ENCODE measurements at places on chromosomes 6 and 20.

DNA sequence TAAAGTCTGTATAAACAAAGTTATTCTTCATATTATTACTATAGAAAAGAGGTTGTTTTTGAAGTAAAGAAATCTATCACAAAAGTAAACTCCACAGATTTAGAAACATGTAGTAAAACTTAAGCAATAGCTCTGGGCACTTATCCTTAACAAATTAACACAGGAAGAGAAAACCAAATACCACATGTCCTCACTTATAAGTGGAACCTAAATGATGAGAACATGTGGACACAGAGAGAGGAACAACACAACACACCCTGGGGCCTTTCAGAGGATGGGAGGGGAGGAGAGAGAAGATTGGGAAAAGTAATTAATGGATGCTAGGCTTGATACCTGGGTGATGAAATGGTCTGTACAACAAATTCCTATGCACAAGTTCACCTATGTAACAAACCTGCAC lies 57.2 kb downstream of the C6orf58 start:
- no peak for DNase-seq

DNA sequence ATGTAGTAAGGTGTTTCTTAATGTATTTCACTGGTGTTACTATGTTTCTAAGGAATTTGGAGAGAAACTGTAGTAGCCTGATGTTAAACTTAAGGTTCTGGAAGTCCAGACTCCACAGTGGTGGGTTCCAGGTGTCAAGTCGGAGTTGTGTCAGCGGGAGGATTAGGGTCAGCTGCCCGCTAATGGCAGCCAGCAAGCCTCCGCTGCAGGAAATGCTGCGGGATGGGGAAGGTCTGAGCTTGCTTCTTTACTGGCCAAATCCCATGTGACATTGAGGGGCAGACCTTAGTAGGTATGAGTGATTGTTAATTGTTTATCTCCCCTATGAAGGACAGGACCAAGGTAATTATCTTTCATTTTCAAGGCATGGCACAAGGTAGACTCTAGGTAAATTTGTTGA lies 3.7 kb upstream of the ARID1B start:
- DNase-seq = no peak

DNA sequence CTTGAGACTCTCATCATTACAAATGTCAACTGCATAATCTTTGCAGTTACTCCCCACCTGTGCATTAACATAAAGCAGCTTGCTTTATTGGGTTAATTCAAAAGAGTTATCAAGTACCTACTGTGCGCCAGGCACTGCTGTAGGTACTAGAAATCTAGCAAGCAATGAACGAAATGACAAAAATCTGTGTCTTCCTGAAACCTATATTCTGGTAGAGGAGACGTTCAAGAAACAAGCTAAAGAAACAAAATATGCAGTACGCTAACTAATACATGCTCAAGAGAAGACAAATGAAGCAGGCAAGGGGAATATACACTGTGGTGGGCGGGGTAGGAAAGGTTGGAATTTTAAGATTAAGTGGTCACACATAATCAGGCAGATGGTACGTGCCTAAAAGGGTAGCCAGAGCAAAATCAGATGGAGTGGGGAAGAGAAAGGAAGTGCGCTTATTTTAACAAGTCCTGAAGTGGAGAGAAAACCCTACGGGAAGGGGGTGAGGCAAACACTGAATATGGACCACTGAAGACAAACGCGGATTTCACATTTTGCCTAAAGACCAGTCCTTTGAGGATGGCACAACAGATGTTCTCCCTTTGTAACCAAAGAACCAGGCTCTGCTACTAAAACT lies 1.2 kb downstream of the ELOVL2 start:
- no peak for DNase-seq

DNA sequence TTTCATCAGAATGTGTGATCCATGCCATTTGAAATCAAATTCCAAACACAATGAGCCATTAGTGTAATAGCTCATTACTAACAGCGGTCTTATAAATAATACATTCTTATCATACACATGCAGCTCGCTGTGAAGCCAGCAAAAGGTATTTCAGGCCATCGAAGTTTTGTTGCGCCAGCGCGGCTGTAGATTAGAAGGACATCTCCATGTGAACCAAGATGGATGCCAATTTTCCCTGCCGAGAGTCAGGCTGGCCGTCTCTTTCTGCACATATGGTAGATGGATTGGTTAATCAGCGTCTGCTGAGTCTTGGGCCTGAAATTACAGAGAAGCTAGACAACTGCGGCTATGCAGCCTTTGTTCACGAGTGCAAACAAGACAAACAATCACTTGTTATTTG lies 44.1 kb downstream of the CFAP61 start:
- DNase-seq = no peak

DNA sequence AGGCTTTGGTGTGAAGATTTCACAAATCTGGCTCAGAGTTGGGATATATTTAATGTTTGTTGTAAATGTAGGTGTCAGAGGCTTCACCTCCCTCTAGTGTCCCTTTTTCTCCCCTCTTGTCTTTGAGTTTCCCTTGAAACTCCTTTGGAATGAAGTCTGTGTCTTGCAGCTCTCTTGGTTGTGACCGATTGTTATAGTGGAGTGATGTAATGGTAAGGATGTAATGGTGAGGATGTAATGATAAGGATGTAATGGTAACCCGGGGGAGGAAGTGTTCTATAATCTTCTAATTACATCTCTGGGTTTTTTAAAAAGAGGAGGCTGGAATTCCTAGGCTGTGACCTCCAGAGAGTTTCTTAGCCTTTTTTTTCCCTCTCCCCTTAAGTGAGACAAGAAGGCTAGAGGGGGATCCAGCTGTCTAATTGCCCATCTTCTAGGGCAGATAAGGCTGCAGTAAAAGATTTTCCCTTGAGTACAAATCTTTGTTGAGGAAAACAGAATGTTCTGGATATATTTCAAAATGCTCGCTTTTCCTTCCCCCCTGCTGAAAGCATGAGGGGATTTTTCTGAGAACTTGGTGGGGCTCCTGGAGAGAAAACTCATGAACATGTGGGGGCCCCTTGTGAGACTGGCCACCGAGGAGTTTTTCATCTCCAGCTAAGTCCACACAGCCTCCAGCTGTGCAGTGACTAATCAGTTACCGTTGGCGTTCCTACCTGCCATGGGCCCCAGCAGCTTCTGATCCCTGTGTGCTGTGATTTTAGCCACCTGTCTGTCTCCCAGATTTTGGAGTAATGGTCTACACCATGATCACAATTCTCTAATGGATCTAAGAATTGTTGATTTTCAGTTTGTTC lies 156.7 kb upstream of the PMEPA1 start:
- DNase-seq = no peak

All from stimulated activated CD4-positive, alpha-beta T cell treated with anti-CD3 and anti-CD28 coated beads, Interleukin-4, amount 100 ng/mL, for 1 hour (primary cell).